Subcutaneous adipose tissue (tissue), 4 donors: ENCODE measurements at places on chromosomes 3 and 15. TPM values are rescaled to one million over a fixed set of nuclear protein-coding genes. Genes with fewer than 3 reads are reported as not detected.

Gene CLRN1
- not detected for total RNA-seq

Gene SKOR1
- 0.44 TPM for total RNA-seq

Gene P2RY14
- total RNA-seq = 5.8 TPM

Gene NDN
- total RNA-seq = 95.6 TPM

Gene ROPN1
- not detected for total RNA-seq

Gene HCN4
- not detected for total RNA-seq

Gene GPR176
- total RNA-seq = 13.0 TPM

Gene REC114
- total RNA-seq = not detected

Gene NPHP3
- 70.7 TPM for total RNA-seq

Gene SRGAP3
- total RNA-seq = 10.4 TPM

Gene CSPG4
- total RNA-seq = 35.9 TPM

Gene LYZL4
- total RNA-seq = not detected

Gene CIDEC
- 1,480 TPM for total RNA-seq

Gene PP2D1
- not detected for total RNA-seq

Gene SERINC4
- not detected for total RNA-seq

Gene MKRN3
- 0.51 TPM for total RNA-seq

Gene TMC3
- total RNA-seq = not detected

Gene PROK2
- total RNA-seq = not detected

Gene AP3S2
- total RNA-seq = 65.4 TPM

Gene IQCF5
- not detected for total RNA-seq

Gene SNRK
- 85.7 TPM for total RNA-seq

Gene MYZAP
- 31.8 TPM for total RNA-seq

Gene IL17RB
- not detected for total RNA-seq

Gene RAB6B
- total RNA-seq = 5.9 TPM

Gene GOLGA8Q
- total RNA-seq = 5.1 TPM

Gene SLC6A11
- 0.16 TPM for total RNA-seq

Gene INSYN1
- 2.6 TPM for total RNA-seq

Gene SUCNR1
- 0.75 TPM for total RNA-seq

Gene LRRN1
- total RNA-seq = not detected

Gene PDE12
- total RNA-seq = 15.7 TPM

Gene TMEM207
- not detected for total RNA-seq

Gene LTK
- 0.51 TPM for total RNA-seq

Gene NMB
- total RNA-seq = 28.6 TPM
